ENCODE measurements at places on chromosomes 12 and 14.

GRCh38 chr14:91873471-91874415 lies 6.4 kb upstream of the TC2N start:
- no peak for DNase-seq

- no peak for DNase-seq
These were observed 228.6 kb downstream of the DPF3 start for GRCh38 chr14:72665259-72665658.

DNA sequence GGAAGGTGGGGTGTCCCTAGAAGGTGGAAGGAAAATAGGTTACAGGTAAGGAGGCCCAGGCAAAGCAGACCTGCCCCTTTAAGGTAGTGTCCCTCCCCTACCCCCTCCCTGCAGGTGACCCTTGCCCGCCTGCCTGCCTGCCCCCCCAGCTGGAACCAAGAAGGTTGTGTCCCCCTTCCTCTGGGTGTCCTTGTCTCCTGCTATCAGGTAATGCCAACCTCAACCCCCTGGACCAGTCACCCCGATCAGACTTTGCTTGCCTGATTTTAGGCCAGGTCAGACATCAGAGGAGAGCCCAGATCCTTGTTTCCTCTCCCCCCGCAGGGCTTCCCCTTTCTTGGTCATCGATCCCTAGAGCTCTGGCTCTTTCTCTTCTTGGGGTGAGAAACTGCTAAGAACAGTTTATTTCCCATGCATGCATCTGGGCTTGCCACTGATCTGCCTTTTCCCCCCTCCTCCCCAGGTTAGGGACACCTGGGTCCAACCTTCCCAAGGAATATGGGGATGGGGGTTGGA lies at the start of gene SLC39A5:
TSS of gene SLC39A5 (plus strand) at position 136 of the 516 bp plus-strand sequence. CDS start 1,224 bp downstream, outside the sequence.
- no peak for DNase-seq

DNA sequence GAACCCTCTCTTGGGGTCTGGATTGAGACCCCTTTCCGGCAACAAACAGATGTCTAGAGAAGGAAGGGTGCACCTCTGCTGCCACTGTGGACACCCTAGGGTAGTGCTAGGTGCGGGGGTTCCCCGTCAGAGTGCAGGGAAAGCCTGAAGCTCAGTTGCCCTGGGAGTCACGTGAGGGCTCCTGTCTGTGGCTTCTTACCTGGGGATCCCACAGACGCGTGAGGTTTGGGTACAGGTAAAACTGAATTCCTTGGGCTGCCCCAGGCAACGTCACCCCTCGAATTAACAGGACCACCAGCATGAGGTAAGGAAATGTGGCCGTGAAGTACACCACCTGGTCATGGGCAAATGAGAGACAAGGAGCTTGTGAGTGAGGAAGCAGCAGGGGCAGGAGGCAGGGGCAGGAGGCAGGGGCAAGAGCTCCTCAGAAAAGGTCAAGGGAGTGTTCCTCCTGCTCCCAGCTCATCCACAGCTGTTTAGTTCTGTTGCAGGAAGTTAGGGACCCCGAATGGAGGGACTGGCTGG lies 21.0 kb upstream of the SLC6A12 start:
- no peak for DNase-seq

- peak; percentile 46 for DNase-seq
These were observed 27.4 kb upstream of the TSPAN9 start for GRCh38 chr12:3049611-3050249.

DNA sequence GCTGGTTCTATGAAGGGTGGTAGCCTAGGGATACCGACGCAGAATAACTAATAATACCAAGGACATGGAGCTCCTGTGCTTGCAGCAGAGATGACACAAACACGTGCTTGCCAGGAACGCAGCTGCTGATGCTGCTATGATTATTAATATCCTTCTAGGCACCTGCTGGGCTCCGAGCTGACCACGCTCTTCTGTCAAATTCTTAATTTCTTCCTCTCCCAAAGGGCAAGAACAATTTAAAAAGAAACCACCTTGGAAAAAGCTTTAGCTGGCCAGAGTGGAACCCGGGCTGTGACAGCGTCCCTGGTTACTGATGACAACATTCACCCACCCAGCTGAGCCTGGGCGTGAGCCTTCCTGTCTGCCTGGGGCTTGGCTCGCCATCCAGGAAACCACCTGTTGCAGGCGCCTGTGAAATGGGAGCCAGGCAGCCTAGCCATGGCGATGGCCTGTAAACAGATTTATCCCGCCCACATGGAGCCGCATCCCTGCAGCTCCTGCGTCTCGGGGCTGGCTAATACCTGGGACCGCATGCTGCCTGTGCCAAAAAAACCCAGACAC lies 28.8 kb downstream of the CLMN start:
- DNase-seq: peak; percentile 78

DNA sequence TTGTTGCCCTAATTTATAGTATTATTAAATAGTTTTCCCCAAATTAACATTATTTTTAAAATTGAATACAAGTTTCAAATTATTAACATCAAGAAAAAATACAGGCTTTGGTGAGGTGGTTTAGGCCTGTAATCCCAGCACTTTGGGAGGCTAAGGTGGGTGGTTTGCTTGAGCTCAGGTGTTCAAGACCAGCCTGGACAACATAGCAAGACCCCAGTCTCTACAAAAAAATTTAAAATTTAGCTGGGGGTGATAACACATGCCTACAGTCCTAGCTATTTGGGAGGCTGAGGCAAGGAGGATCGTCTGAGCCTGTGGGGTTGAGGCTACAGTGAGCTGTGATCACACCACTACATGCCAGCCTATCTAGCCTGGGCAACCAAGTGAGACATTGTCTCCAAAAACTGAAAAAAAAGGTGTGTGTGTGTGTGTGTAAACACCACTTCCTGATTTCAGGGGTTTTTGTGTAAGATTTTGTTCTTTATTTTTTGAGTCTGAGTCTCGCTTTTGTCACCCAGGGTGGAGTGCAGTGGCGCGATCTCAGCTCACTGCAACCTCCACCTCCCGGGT lies 3.9 kb upstream of the DNAL1 start:
- no peak for DNase-seq

GRCh38 chr12:119019166-119019565 lies 37.8 kb downstream of the SRRM4 start:
- DNase-seq: no peak

- peak; percentile 10 for DNase-seq
These were observed 210.5 kb downstream of the FOXN3 start for GRCh38 chr14:89206389-89207031.

GRCh38 chr12:86254399-86255107 lies 1.6 kb downstream of the MGAT4C start:
- DNase-seq: no peak

GRCh38 chr14:47277703-47278102 lies 397.7 kb downstream of the MDGA2 start:
- no peak for DNase-seq

DNA sequence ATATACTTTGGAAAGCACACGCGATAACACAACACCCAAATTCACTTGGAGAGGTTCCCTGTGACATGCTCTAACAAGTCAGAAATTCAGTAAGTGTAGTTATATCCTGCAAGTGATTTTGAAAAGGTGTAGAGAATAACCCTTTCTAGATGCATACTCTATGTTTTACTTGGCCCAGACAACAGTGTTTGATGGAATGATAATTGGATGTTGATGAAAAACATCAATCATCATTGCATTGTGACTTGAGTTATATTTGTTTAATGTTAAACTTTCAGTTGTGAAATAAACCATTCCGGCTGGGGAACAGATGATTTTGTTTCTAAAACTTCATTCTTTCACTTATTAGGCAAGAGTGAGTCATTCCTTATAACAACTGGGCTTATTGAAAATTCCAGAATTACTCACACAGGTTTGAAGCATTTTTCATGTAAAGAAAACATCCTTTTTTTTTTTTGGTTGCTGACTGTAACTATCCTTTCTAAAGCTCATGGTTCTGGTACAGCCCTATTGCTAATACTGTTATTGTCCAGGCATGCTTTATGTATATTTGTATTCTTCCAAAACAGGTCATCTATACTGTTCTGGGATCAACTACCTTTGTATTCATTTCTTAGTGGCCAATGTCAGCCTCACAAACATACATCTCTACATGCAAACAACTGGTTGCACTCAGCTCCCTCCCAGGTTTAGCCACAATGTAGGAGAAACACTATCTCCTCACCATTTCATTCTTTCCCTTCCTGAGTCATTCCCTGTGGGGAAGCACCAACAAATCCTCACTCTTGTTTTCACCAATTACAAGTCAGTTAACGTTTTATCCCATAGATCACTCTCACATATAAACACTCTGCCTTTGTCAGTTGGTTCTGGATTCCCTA lies 121.2 kb upstream of the LRIG3 start:
- DNase-seq: no peak

GRCh38 chr12:13199592-13199991 lies 3.1 kb downstream of the EMP1 start:
- no peak for DNase-seq

GRCh38 chr12:52946797-52947547 lies 1.9 kb upstream of the KRT18 start:
- DNase-seq: no peak

- no peak for DNase-seq
These were observed 5.5 kb downstream of the OR10AD1 start for GRCh38 chr12:48197549-48197970.

GRCh38 chr12:552466-552865 lies 92.7 kb downstream of the B4GALNT3 start:
- peak; percentile 67 for DNase-seq
